Ovary (tissue), 10 donors: ENCODE measurements at places on chromosomes 7 and 10. TPM values are rescaled to one million over a fixed set of nuclear protein-coding genes. Genes with fewer than 3 reads are reported as not detected.
A peak's percentile ranks its signal among the peaks of the same experiment; 100 is the strongest.

Gene TRIL
- 3.2 TPM for polyA plus RNA-seq

Gene CARD11
- polyA plus RNA-seq: 1.9 TPM

Gene RPA3
- 22.2 TPM for polyA plus RNA-seq

Gene MINDY4
- polyA plus RNA-seq: 6.9 TPM

Gene SFXN2
- 11.8 TPM for polyA plus RNA-seq

Gene INA
- polyA plus RNA-seq: 0.23 TPM

Gene CELF2
- 38.8 TPM for polyA plus RNA-seq

Gene PRPS1L1
- polyA plus RNA-seq: not detected

Gene EMX2
- polyA plus RNA-seq: 62.1 TPM

Gene CREM
- 31.3 TPM for polyA plus RNA-seq

Gene SPDYE16
- 0.15 TPM for polyA plus RNA-seq

DNA sequence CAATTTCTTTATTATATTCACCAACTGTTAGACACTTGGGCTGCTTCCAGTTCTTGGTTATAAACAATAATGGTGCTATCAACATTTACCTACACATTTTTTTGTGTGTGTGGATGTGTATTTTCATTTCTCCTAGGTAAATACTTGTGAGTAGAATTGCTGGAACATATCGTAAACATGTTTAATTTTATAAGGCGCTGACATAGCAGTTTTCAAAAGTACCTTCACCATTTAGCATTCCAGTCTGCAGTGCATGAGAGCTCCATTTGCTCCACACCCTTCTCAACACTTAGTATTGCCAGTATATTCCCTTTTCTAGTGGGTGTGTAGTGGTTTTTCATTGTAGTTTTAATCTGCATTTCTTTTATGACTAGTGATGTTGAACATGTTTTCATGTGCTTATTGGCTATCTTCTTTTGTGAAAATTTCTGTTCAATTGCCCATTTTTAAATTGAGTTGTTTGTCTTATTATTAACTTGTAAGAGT lies 59.6 kb upstream of the FAM204A start:
- no peaks in the 10 kb centered on the region for H3K36me3 ChIP-seq
- no peaks in the 10 kb centered on the region for H3K4me1 ChIP-seq
- H3K27me3 ChIP-seq: no peaks in the 10 kb centered on the region
- H3K4me3 ChIP-seq: no peak overlapping the region
- no peak overlapping the region for H3K27ac ChIP-seq

DNA sequence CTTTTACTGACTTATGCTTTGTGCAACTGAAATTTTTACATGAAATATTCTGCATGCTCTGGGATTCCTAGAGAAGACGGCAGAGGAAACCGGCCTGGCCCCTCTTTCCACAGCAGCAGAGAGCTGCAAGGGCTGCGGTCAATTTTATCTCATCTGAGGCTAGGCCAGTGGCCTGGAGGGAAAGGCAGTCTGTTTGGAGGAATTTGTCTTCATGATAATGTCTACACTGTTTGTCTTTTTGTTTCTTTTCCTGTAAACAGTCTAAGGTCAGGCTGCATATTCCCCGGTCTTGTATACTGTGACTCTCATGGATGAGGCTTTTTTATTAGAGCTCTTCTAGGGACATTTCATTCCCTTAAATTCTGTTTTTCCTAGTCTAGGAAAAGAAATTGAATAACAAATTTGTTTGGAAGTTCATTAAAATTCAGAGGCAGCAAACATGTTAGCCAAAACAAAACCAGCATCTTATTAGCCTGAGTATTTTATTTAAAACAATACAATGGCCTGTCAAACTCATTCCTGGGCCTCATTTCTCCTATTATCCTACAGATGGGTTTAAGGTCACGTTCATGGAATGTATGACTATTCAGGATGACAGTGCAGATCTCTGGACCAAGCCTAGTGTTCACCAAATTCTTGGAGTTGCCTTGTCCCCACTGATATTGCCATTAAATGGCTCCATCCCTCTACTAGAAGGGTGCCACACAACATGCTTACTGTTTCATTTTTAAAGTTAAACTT lies 26.4 kb downstream of the LAMB4 start:
- no peak overlapping the region for H3K4me3 ChIP-seq
- no peak overlapping the region for H3K27ac ChIP-seq
- no peaks in the 10 kb centered on the region for H3K4me1 ChIP-seq
- DNase-seq: no peak
- H3K27me3 ChIP-seq: no peaks in the 10 kb centered on the region

- no peaks in the 10 kb centered on the region for H3K4me1 ChIP-seq
- H3K27ac ChIP-seq: no peak overlapping the region
- no peaks in the 10 kb centered on the region for H3K27me3 ChIP-seq
- no peak overlapping the region for H3K4me3 ChIP-seq
Observed at GRCh38 chr10:90435296-90435695, 422.5 kb downstream of the HTR7 start.

DNA sequence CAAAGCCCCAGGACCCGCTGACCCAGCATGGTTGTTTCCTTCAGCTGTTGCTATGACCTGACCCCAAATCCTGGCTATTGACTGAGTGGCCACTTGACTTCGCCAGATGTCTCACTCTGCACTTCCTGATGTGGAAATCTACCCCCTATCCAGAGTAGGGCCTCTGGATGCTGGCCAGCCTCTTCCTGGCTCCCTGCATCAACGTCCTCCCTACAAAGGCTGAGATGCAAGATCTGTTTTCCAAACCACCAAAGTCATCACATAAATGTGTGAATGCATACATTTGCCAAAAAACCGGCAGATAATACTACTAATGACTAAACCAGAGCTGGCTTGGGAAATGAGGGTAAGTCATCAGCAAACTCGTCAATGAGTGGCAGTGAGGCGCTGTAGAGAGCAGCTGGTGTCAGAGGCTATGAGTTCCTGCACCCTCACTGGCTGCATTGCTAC lies 70.4 kb downstream of the PYROXD2 start:
- H3K27me3 ChIP-seq: no peaks in the 10 kb centered on the region
- H3K4me1 ChIP-seq: peaks cover 4% of the 10 kb centered on the region
- H3K36me3 ChIP-seq: no peaks in the 10 kb centered on the region
- no peak overlapping the region for H3K4me3 ChIP-seq
- DNase-seq: peak; percentile 30

DNA sequence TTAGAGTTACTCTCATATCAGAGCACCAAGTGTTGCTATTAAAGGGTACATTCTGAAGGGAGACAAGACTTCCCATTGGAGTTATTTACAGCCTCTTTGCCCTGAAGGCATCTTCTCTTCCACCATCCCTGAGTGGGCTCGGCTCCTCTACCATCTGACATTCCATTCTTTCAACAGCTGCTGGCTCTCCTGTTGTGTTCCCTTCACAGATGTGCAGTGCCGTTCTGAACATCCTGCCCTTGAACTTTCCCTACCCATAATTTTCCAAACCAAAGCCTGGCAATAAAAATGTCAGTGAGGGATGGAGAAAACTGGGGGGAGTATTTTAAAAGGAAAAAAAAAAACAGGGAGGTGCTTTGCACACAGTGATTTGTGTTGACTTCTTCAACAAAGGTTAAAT lies 392.9 kb downstream of the KCNMA1 start:
- H3K4me3 ChIP-seq: no peak overlapping the region
- H3K4me1 ChIP-seq: peaks cover 40% of the 10 kb centered on the region
- DNase-seq: no peak
- no peak overlapping the region for H3K27ac ChIP-seq
- no peaks in the 10 kb centered on the region for H3K36me3 ChIP-seq

- H3K36me3 ChIP-seq: no peaks in the 10 kb centered on the region
- no peaks in the 10 kb centered on the region for H3K27me3 ChIP-seq
- no peak overlapping the region for H3K27ac ChIP-seq
- no peaks in the 10 kb centered on the region for H3K4me1 ChIP-seq
- H3K4me3 ChIP-seq: no peak overlapping the region
Observed at GRCh38 chr7:123367484-123368122, 166.8 kb downstream of the IQUB start.

- DNase-seq: peak; percentile 69
- H3K4me3 ChIP-seq: no peak overlapping the region
- no peak overlapping the region for H3K27ac ChIP-seq
- H3K4me1 ChIP-seq: peaks cover 18% of the 10 kb centered on the region
- H3K27me3 ChIP-seq: no peaks in the 10 kb centered on the region
Observed at GRCh38 chr10:5555021-5555510, 30.3 kb downstream of the CALML3 start.

DNA sequence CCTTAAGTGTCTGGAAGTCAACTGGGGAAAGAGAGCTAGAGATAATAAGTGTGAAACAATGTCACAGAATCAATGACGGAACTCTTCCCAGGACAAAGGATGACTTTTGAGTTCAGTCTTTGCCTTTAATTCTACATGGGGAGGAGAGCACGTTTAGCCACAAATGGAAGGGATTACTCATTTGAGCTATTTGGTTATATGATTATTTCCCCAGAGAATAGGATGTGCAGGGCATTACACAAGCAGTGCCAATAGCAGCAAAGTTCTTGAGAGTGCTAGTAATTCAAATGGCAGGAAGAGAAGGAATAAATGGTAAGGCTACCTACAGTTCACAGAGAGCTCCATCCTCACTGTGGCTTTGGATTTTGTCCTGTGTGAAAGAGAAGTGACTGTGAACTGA lies 6.0 kb downstream of the EGFR start:
- H3K4me3 ChIP-seq: no peak overlapping the region
- H3K4me1 ChIP-seq: peaks cover 17% of the 10 kb centered on the region
- no peaks in the 10 kb centered on the region for H3K27me3 ChIP-seq
- no peak overlapping the region for H3K27ac ChIP-seq
- no peaks in the 10 kb centered on the region for H3K36me3 ChIP-seq

DNA sequence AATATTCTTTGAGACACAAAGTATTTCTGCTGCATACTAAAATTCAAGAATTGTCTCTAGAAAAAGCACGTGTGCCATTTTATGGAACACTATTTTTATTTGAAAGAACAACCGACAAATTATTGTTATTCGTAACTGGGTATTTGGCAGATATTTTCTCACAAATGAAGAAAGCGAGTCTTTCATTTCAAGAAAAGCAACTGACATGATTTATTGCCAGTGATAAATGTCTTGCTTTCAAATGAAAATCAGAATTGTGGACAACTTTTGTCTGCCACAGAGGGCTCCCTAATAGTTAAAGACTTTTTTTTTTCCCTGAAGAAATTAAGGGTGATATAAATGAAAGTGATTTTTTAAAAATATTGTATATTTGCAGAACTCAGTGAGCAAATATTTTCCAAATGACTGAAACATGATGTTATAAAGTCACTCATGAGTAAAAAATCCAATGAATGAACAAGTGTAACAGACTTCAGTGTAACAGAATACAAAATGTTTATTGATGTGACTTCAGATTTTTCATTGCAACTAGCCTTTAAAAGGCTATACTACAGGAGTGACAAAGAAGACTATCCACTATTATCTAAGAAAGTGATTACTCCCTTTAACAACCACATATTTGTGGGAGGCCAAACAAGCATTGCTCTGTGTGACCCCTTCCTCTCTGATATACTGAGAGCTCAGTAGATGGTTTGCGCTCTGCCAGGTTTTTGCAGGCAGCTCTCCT lies 49.0 kb upstream of the SEMA3E start:
- no peak overlapping the region for H3K4me3 ChIP-seq
- no peaks in the 10 kb centered on the region for H3K36me3 ChIP-seq
- H3K4me1 ChIP-seq: no peaks in the 10 kb centered on the region
- H3K27ac ChIP-seq: no peak overlapping the region
- no peaks in the 10 kb centered on the region for H3K27me3 ChIP-seq
- no peak for DNase-seq

DNA sequence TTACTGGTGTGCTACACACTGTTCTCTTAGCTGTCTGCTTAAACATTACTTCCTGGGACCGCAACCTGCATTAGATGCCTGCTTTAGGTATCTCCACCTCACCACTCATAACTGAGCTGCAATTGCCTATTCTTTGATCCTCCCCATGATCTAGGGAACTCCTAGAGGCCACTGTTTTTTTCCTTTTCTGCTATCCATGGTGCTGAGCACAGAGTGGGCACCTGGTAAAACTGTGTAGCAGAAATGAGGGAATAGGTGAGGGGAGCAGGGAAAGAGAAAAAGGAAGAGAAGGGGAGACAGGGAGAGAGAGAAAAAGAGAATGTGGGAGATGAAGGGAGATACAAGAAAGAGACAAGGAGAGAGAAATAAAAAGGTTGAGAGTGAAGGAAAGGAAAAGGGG lies 434.9 kb downstream of the ADRA2A start:
- no peaks in the 10 kb centered on the region for H3K36me3 ChIP-seq
- no peak overlapping the region for H3K4me3 ChIP-seq
- DNase-seq: no peak
- no peaks in the 10 kb centered on the region for H3K27me3 ChIP-seq
- no peaks in the 10 kb centered on the region for H3K4me1 ChIP-seq

- no peak overlapping the region for H3K4me3 ChIP-seq
- H3K27me3 ChIP-seq: no peaks in the 10 kb centered on the region
- no peaks in the 10 kb centered on the region for H3K36me3 ChIP-seq
- H3K4me1 ChIP-seq: no peaks in the 10 kb centered on the region
- DNase-seq: no peak
- no peak overlapping the region for H3K27ac ChIP-seq
Observed at GRCh38 chr7:115995701-115996100, 34.9 kb downstream of the TFEC start.

DNA sequence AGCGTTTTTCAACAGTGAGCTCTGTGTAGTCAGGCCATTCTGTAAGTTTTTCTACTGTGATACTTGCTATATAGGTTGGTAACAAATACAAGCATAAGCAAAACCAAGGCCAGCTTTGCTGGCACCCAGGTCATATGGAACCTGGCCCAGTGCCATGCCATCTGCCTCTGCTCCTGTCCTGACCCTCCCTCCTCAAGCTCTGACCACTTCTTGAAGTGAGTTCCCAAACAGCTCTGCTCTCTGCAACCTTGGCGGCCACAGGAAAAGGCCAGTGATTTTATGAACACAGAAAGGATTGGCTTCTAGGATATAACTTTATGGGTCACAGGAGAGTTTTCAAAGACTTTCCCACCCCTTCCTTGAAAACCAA lies 12.8 kb downstream of the NOD1 start:
- no peaks in the 10 kb centered on the region for H3K27me3 ChIP-seq
- no peak overlapping the region for H3K27ac ChIP-seq
- peaks cover 26% of the 10 kb centered on the region for H3K4me1 ChIP-seq
- H3K4me3 ChIP-seq: no peak overlapping the region
- DNase-seq: peak; percentile 28
- H3K36me3 ChIP-seq: no peaks in the 10 kb centered on the region

GRCh38 chr10:103501186-103501585 lies 7.7 kb downstream of the NEURL1 start:
- H3K27me3 ChIP-seq: no peaks in the 10 kb centered on the region
- H3K4me1 ChIP-seq: peaks cover 7% of the 10 kb centered on the region
- no peak overlapping the region for H3K4me3 ChIP-seq
- peak; percentile 10 for DNase-seq

- H3K4me3 ChIP-seq: no peak overlapping the region
- no peak for DNase-seq
- H3K27ac ChIP-seq: no peak overlapping the region
- no peaks in the 10 kb centered on the region for H3K36me3 ChIP-seq
- no peaks in the 10 kb centered on the region for H3K4me1 ChIP-seq
Observed at GRCh38 chr7:84548366-84549365, 354.1 kb upstream of the SEMA3A start.

DNA sequence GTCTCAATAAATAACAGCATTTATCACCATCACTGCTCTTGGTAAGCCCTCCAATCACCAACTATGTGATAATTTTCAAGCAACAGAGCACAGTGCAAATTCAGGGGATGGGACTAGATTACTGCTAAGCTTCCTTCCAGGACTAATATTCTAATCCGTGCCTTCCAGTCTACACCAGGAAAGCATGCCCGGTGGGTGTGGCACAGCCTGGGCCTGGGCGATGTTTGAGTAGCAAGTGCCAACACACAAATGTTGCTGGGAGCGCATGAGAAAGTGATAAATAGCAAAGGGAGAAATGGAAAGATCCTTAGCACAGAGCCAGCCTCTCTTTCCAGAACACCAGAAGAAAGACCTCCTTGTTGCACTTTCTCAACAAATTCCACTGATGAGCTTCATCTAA lies 13.5 kb upstream of the TM9SF3 start:
- H3K4me1 ChIP-seq: no peaks in the 10 kb centered on the region
- H3K36me3 ChIP-seq: no peaks in the 10 kb centered on the region
- no peaks in the 10 kb centered on the region for H3K27me3 ChIP-seq
- DNase-seq: no peak
